ENCODE measurements at places on chromosomes 6 and 20. TPM values are rescaled to one million over a fixed set of nuclear protein-coding genes. Genes with fewer than 3 reads are reported as not detected.

GRCh38 chr6:131015630-131016263 is 47.3 kb downstream of the EPB41L2 start:
- DNase-seq: no peak

- no peak for DNase-seq
Observed at GRCh38 chr6:37177077-37177934, 7.4 kb downstream of the PIM1 start.

The C6orf15 gene
- not detected for total RNA-seq

DNA sequence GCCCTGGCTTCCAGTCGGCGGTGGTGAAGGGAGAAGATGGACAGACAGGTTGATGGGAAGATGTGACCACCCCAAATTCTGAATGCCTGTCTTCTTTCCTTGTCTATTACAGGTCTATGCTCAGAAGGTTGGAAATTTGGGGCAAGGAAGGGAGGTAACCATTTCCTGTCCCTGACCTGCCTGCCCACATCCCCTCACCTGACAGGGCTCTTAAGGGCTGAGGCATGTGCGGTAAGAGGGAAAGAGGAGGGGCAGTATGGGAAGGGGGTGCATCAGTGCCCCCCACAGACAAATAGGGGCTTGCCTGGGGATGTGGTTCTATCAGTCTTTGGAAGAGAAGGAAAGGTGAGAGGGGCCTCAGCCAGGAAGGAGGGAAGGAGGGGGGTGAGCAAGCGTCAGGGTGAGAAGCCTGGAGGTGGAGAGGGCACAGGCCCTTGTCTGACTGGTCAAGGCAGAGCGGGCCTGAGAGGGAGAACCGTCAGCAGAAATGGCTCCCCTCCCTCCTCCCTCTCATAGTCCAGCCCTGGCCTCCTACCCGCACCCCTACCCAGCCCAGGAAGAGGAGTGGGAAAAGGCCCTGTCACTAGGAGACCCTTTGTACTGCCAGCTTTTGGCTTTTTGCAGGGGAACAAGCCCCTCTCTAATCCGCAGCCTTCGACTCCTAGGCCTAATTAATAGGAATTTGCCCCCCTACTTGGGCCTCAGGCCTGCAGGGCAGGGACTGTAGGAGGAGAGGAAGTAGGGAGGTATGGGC is 104.4 kb upstream of the FOXP4 start:
- DNase-seq: no peak

The PSMB8 gene
- total RNA-seq: 259 TPM

- DNase-seq: no peak
Observed at GRCh38 chr6:6221787-6222535, 98.5 kb downstream of the F13A1 start.

Measured in natural killer cell treated with Interleukin-12 subunit alpha and Interleukin-12 subunit beta and Interleukin-15 and Interleukin-18, amount 100 ng/mL, for 72 hours (primary cell).